Chondrocyte (in vitro differentiated cells): ENCODE measurements at places on chromosomes 12 and 14. TPM values are rescaled to one million over a fixed set of nuclear protein-coding genes. Genes with fewer than 3 reads are reported as not detected.
A peak's percentile ranks its signal among the peaks of the same experiment; 100 is the strongest.

- H3K27ac ChIP-seq: no peak overlapping the region
- H3K36me3 ChIP-seq: peaks cover 1% of the 10 kb centered on the region
- no peaks in the 10 kb centered on the region for H3K27me3 ChIP-seq
- H3K4me1 ChIP-seq: peaks cover 52% of the 10 kb centered on the region
These were observed 164.4 kb downstream of the CAND1 start for GRCh38 chr12:67433385-67434175.

DNA sequence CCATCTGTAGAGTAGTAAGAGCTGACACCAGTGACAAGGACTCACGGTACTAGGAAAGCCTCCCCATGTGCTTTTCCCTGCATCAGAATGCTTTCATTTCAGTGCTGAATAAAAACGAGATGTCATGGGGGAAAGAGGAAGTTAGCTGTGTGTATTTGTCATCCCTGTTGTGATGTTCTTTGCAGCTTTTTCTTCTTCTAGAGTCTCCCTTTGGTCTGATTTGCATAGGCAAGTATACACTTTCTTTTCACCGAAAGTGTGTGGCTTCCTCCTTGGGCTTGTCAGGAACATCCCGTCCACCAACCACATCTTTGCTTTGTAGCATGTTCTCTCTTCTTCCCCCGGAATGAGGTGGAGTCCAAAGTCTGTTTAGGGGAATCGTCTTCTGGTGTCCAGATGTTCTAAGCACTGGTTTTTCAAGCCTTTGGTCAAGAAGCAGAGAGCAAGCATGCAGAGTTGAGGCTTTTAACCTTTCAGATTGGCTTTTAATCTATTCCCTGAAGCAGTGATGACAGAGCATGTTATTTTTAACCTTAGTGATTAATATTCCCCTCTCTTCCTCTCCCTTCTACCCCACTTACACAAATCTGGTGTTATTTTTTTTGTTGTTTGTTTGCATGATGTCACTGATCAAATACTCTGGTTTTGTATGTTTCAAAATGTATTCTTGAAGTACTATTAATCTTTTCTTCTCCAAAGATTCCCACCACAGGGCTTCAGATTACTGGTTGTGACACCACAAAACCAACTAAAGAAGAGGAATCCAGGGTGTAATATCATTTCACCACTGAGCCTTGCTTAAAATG, 163.4 kb downstream of the SAMD4A start:
- no peak overlapping the region for H3K4me3 ChIP-seq
- peak overlapping the region; percentile 65 for H3K27ac ChIP-seq
- H3K4me1 ChIP-seq: peaks cover 37% of the 10 kb centered on the region

Gene DPPA3
- not detected in 3 replicates for total RNA-seq

Gene THTPA
- 11.8 to 21.6 TPM (median 12.3 TPM) in 3 replicates for total RNA-seq

DNA sequence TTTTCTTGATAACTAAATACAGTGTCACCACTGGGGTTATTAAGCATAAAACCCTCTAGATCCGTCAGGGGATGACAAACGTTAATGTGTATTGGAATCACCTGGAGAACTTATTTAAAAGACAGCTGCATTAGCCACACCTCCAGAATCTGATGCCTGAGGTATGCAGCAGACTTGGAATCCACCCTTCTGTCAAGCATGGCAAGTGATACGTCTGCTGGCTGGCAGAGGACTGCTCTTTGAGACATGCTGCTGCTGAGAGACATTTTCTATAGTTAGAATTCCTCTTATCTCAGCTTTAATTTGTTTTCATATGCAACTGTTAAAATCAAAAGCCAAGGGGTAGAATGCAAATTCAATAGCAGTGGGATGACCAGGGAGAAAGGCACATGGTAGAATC, 496.3 kb downstream of the NELL2 start:
- H3K27ac ChIP-seq: no peak overlapping the region

Gene ADAMTS20
- total RNA-seq: 0.18 to 0.22 TPM in 2 of 3 replicates, not detected in the other

DNA sequence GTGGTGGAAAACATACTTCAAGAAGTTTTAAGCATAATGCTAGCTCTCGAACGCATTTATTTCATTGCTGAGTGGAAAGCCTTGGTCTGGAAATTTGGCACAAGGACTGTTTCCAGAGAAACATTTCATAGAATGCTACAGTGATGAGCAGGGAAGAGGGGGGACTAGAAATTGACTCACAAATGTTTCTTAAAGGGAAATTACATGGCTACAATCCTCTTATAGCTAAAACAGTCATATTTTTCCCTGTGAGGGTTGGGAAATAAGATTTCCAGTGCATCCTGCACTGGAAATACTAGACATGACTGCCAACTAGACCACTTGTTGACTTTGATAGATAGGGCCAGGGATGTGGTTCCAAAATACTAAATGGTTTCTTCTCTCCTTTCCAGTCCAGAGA, 197.3 kb upstream of the RGS6 start:
- H3K4me1 ChIP-seq: peaks cover 27% of the 10 kb centered on the region
- H3K4me3 ChIP-seq: no peak overlapping the region
- no peak for DNase-seq
- H3K36me3 ChIP-seq: peaks cover 56% of the 10 kb centered on the region

Gene IRAK4
- 6.5 to 7.5 TPM (median 7.3 TPM) in 3 replicates for total RNA-seq

- no peaks in the 10 kb centered on the region for H3K36me3 ChIP-seq
- H3K4me1 ChIP-seq: no peaks in the 10 kb centered on the region
- no peak overlapping the region for H3K27ac ChIP-seq
- no peaks in the 10 kb centered on the region for H3K27me3 ChIP-seq
- no peak for DNase-seq
These were observed 196.9 kb downstream of the KITLG start for GRCh38 chr12:88383405-88383804.

Gene LTBP2
- total RNA-seq: 210 to 446 TPM (median 215 TPM) in 3 replicates

GRCh38 chr12:56873382-56873781, 60.8 kb downstream of the SDR9C7 start:
- no peak overlapping the region for H3K4me3 ChIP-seq
- H3K4me1 ChIP-seq: peaks cover 27% of the 10 kb centered on the region
- peak overlapping the region; percentile 22 for H3K27ac ChIP-seq
- H3K36me3 ChIP-seq: no peaks in the 10 kb centered on the region
- DNase-seq: no peak

DNA sequence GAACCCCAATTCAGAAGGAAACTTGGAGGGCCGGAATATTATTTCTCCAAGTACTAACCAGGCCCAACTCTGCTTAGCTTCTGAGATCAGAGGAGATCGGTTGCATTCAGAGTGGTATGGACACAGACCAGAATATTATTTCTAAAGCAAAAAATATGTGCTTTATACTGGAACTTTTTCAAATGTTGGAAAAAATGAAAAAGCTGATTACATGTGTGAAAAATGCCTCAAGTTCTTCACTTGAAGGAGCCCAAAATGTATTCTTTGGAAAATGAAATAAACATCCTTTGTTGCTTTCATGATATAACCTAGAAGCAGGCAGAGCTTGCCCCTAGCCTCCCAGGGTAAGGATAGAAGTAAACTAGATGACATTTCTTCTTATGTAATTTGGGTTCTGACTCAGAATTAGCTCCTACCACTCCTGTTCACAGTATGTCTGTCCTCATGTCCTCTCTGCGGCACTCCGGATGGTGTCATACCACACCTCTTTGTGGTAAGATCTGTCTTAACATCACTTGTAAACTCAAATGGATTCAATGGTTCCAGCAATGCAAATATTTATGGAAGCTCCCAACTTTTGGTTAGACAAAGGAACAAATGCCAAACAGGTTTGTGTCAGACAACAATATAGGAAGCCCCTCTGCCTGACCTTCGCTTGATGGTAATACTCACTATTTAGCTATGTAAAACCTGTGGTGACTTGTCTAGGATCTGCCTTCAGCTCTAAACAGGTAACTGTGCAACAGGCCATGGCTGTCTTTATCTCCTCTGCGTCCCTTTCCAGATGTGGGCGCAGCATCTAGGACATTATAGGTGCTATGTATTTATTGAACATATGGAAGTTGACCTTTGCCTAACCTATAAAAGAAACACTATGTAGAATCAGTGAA, 178.5 kb downstream of the SSPN start:
- H3K36me3 ChIP-seq: no peaks in the 10 kb centered on the region
- H3K4me1 ChIP-seq: peaks cover 5% of the 10 kb centered on the region
- DNase-seq: no peak
- H3K27ac ChIP-seq: no peak overlapping the region

- no peaks in the 10 kb centered on the region for H3K4me1 ChIP-seq
- no peak overlapping the region for H3K4me3 ChIP-seq
- no peaks in the 10 kb centered on the region for H3K36me3 ChIP-seq
- H3K27ac ChIP-seq: no peak overlapping the region
- peaks cover 11% of the 10 kb centered on the region for H3K27me3 ChIP-seq
These were observed 18.1 kb upstream of the PTCSC3 start for GRCh38 chr14:36194663-36195062.

- no peak overlapping the region for H3K27ac ChIP-seq
- H3K4me3 ChIP-seq: no peak overlapping the region
- H3K4me1 ChIP-seq: peaks cover 24% of the 10 kb centered on the region
- DNase-seq: no peak
These were observed 72.2 kb upstream of the PLEKHG3 start for GRCh38 chr14:64632056-64632455.

DNA sequence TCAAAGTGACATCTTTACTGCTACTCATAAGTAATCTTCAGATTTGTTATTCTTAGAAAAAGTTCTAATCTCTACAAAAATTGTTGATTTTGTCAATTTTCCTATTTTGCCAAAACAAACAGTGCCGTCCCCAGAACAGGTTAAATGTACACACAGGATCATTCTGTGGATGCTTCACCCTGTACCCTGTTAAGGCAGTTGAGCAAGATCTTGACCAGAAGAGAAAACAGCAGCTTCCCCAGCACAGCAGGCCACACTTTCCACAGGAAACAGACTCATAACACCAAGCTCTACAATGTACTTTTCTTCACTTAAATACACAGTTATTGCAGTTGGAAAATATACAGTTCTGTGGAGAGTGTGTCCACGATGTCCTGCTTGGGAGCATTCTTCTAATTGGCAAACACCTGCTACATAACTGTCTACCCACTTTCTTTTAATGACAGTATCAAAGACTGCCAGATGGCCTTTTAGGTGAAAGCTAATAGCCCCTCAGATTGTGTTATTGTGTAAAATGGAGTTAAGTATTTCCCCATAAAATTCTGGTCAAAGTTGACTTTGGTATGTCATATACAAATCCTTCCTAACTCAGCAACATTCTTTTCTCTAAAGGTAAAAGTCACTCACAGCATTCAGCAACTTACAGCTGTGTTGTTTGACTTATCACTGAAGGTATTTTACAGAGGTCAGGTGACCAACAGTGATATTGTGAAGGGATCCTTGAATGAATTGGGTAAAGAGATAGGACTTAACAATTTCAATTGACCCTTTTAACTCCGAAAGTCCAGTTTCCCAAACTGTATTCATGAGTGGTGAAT, 77.0 kb downstream of the SEC23A start:
- peaks cover 29% of the 10 kb centered on the region for H3K4me1 ChIP-seq
- peaks cover 25% of the 10 kb centered on the region for H3K36me3 ChIP-seq
- DNase-seq: no peak
- peak overlapping the region; percentile 13 for H3K27ac ChIP-seq
- no peak overlapping the region for H3K4me3 ChIP-seq
- H3K27me3 ChIP-seq: no peaks in the 10 kb centered on the region

- no peak overlapping the region for H3K4me3 ChIP-seq
- no peaks in the 10 kb centered on the region for H3K36me3 ChIP-seq
- H3K4me1 ChIP-seq: peaks cover 41% of the 10 kb centered on the region
- peak overlapping the region; percentile 71 for H3K27ac ChIP-seq
These were observed 6.0 kb upstream of the IL22 start for GRCh38 chr12:68259318-68259940.

- peak overlapping the region; percentile 73 for H3K4me3 ChIP-seq
- peak overlapping the region; percentile 89 for H3K27ac ChIP-seq
- no peak for DNase-seq
- peaks cover 48% of the 10 kb centered on the region for H3K4me1 ChIP-seq
- no peaks in the 10 kb centered on the region for H3K36me3 ChIP-seq
- no peaks in the 10 kb centered on the region for H3K27me3 ChIP-seq
These were observed 816 bp upstream of the GDF11 start for GRCh38 chr12:55741931-55742680.

- H3K4me1 ChIP-seq: no peaks in the 10 kb centered on the region
- no peak overlapping the region for H3K4me3 ChIP-seq
- DNase-seq: no peak
- no peaks in the 10 kb centered on the region for H3K36me3 ChIP-seq
- H3K27ac ChIP-seq: no peak overlapping the region
These were observed 97.0 kb upstream of the GRIP1 start for GRCh38 chr12:66775871-66776270.
